Activated T-cell treated with anti-CD3 and anti-CD28 coated beads, Interleukin-2, amount 50 U/mL, for 1 hour (primary cell): ENCODE measurements at places on chromosomes 2 and 18.

- DNase-seq: no peak
Measured at GRCh38 chr2:379778-380177, 91.9 kb upstream of the ALKAL2 start.

DNA sequence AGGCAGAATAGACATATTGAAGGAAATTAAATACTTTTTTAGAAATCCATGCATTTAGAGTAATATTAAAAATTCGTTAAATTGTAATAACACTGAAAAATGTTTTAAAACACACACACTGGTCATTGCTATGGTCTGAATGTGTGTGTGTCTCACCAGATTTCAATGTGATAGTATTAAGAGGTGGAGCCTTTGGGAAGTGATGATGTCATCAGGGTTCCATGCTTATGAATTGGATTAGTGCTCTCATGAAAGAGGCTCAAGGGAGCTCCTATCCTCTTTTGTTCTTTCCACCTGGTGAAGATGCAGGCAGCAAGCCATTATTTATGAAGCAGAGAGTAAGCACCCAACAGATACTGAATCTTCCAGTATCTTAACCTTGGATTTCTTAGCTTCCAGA, 441.8 kb downstream of the CDH2 start:
- DNase-seq: no peak

DNA sequence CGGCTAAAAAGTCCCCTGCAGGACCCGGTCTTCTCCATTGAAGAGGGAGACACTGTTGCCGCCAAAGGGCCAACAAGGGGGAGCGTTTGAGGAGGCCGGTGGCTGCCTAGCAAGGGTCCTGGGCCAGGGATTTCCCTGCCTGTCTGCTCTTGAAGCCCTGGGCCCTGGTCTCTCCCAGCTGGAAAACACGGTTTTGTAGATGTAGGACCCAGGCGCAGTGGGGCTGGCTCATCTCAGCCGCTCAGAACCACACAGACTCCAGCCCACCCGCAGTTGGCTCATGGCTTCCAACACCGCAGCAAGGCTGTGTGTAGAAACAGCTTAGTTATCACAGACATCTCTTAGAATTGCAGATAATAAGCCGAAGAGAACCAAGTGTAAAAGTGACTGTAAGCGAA, 57.1 kb upstream of the TWIST2 start:
- DNase-seq: no peak

GRCh38 chr2:189543367-189543766, 37.2 kb downstream of the SLC40A1 start:
- DNase-seq: no peak

DNA sequence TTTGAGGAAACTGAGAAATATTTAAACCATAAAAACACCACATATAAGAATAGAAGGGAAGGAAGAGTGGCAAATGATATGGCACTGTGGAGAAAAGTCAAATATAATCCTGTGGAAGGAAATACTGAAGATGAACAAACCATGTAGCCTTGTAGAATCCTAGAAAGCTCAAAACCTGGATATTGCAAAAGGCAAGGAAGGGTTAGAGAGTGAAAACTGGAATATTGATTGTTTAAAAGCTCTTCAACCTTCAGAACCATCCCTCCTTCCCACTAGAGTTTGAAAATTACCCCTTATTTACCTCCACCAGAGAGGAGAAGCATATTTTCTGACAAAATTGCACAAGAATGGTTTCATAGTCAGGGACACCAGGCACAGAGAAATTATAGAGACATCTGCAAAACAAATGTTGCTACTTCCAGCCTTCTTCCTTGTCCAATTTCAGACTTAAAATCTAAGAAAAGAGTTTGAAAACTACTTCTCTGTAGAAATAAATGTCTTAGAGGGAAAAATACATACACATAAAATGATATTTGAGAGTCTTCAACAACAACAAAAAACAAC, 48.0 kb downstream of the ANTXR1 start:
- no peak for DNase-seq

GRCh38 chr2:225937625-225938187, 538.2 kb downstream of the NYAP2 start:
- DNase-seq: no peak

- no peak for DNase-seq
Measured at GRCh38 chr2:215447056-215447455, 11.2 kb upstream of the FN1 start.

DNA sequence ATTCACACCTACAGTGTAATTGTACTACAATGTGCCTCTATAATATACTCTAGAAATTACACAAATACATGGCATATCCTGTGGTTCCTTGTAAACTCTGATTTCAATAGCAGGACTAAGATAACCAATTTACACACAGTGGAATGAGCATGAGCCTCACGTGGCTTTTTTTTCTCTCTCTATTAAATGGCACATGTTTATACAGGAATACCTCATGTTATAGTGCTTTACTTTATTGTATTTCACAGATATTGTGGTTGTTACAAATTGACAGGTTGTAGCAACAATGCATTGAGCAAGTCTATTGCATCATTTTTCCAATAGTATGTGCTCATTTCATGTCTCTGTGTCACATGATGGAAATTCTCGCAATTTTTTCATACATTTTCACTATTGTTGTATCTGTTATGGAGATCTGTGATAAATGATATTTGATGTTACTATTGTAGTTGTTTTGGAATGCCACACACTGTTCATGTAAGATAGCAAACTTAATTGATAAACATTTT, 260.0 kb downstream of the FSIP2 start:
- DNase-seq: no peak

DNA sequence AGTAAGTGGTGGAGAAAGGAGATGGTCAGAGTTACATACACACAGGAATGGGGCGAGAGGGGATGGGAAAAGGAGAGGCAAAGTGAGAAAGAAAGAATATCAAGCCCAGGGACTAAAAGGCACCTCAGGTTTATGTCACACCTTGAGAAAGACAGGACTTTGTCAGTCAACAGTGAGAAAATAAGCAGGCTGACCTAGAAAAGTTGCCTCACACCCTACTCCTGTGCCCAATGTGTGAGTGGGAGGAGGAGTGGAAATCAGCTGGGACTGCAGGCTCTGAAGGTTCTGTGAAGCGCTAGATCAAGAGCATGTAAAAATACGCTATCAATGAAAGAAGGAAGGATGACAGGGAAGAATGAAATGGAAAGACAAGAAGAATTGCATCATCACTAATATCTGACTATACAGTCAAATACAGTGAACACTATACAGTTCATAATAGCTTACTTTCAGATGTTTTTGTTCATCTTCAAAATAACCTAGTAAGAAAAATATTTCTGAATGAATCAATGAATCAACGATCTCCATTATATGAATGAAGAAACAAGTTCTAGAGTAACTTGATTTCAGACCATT, 10.7 kb downstream of the VPS54 start:
- no peak for DNase-seq

- no peak for DNase-seq
Measured at GRCh38 chr2:228866781-228867180, 404.3 kb downstream of the PID1 start.
